Hypothalamus (tissue), 51 donors: ENCODE measurements at places on chromosomes 4 and X.
A peak's percentile ranks its signal among the peaks of the same experiment; 100 is the strongest.

DNA sequence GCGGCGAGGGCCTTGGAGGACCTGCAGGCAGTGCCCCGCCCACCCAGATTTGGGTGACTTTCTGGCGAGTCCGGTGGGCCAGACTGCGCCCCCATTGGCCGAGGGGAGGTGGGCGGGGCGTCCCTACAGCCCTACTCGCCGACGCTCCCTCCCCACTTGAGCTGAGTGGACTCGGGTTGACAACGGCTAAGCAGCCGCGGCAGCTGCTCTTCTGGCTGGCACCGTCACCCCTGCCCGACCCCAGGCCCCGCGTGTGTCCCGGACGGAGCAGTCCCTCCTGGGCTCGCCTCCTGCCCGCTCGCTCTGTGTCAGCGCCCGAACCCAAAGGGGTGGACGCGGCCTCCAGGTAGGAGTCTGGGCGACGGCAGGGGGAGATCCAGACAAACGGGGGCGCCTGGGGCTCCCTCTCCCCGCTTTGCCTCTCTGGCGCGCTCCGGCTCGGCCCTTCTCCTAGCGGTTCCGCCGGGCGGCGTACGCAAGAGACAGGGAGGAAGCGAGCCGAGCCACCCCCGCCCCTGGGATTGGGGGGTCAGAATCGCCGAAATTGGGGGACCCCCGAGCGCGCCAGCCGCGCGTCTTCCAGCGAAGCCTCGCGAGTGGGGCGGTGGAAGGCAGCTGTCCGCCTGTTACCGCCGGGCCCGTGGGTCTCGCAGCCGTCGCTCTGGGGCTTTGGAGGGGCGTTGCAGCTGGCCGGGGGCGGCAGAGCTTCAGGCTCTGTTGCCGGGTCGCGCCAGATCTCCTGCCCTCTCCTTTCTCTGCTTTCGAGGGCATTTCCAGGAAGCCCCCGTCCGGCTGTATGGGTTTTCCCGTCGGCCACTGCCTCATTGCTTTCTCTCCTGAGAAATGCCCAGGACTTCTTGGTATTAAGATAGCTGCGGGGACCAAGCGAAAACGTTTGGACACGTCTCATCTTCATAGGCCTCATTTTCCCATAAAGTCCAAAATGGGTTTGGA is 46.3 kb downstream of the STARD8 start:
- DNase-seq: no peak

- DNase-seq: no peak
Observed at GRCh38 chr4:122671919-122672490, 51.1 kb upstream of the IL21 start.

GRCh38 chr4:75229806-75230570 is 284.2 kb downstream of the RCHY1 start:
- DNase-seq: no peak

GRCh38 chrX:135516376-135516775 is 4.1 kb upstream of the INTS6L start:
- DNase-seq: no peak

- no peak for DNase-seq
Observed at GRCh38 chr4:95469617-95470016, 79.2 kb downstream of the UNC5C start.

- no peak for DNase-seq
Observed at GRCh38 chrX:34631479-34632220, 25.4 kb downstream of the TMEM47 start.

- DNase-seq: no peak
Observed at GRCh38 chrX:13875572-13875971, 58.7 kb upstream of the GPM6B start.

DNA sequence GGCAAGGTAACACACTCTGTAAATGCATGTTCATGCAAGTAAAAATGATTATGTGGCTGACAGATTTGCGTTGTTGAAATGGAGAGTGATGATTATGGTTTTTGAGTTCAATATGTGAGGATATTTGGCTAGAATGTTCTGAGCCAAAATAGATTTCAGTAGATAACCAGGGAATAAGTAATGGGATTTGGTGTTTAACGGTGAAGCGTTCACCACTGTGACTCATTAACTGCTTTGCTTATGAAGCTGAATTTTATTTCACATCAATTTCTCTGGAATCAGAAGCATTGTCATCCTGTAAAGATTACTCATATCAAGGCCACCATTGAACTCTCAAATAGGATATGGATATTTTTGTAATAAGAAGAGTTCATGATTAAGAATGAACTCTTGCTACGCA is 11.7 kb downstream of the AFP start:
- DNase-seq: no peak

DNA sequence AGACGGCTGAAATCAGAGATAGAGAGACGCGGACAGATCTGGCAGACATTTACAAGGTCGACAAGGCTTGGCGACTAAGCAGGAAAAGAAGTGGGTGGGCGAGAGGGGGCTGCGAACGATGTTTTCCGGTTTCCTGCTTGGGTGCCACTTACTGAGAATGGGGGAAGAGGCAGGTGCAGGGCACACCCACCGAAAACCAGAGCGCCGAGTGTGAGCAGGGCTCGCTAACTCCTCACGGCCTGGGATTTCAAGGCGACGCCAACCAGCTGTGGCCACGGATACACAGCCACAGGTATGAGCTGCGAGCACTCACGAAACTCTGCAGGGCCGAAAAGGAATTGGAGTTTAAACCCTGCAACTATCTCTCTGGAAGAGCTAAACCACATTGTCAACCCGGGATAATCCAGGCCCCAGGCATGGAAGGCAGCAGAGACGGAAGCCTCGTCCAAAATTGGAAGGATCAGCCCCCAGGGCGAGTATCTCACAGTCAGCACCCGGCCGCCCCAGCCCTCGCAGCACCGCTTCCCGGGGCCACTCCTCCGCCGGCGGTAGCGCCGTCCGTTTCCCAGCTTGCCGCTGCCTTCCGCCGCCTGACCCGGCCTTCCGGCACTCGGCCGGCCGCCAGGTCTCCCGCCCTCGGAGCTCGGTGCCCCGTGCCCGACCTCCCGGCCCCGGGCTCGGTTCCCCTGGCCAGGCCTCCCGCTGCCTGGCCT is 778 bp downstream of the CASP3 start:
- peak; percentile 36 for DNase-seq
